ENCODE measurements at places on chromosomes 12 and 14. TPM values are rescaled to one million over a fixed set of nuclear protein-coding genes. Genes with fewer than 3 reads are reported as not detected.
A peak's percentile ranks its signal among the peaks of the same experiment; 100 is the strongest.

GRCh38 chr14:20622816-20623291 lies 18.6 kb downstream of the OR6S1 start:
- no peak for DNase-seq

GRCh38 chr12:12899530-12900380 lies 8.4 kb downstream of the GPRC5A start:
- peak; percentile 80 for DNase-seq

GRCh38 chr14:95023886-95024285 lies 133.4 kb downstream of the DICER1 start:
- DNase-seq, result peak; percentile 36

- DNase-seq, result peak; percentile 62
Measured at GRCh38 chr12:13981990-13982389, 588 bp upstream of the GRIN2B start.

GRCh38 chr12:94793191-94793595 lies 142.8 kb upstream of the TMCC3 start:
- no peak for DNase-seq

- DNase-seq, result no peak
Measured at GRCh38 chr14:84807673-84808072, 722.3 kb upstream of the FLRT2 start.

DNA sequence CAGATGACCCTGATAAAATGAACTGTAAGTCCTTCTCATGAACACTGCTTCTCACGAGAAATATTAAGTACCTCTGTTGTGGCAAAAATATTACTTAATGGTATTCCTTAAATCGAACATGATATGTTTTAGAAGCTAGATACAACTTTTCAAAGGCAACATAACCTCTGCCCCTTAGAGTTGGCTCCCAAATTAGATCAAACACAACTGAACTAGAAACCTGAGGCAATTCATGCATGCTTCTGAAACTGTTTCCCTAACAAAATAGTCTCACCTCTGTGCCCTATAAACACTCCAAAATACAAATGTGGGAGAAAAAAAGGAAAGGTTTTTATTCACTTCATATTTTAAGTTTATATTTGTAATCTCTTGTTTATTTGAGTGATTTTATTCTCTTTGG lies 121.6 kb downstream of the SLC16A7 start:
- DNase-seq, result no peak

- DNase-seq, result no peak
Measured at GRCh38 chr14:94332587-94332986, 9.5 kb upstream of the SERPINA6 start.

GRCh38 chr12:67222302-67222701 lies 46.9 kb upstream of the CAND1 start:
- DNase-seq, result peak; percentile 15

- no peak for DNase-seq
Measured at GRCh38 chr14:99502989-99503421, 21.8 kb downstream of the CCNK start.

KLRF2 gene
- polyA plus RNA-seq, result not detected

DNA sequence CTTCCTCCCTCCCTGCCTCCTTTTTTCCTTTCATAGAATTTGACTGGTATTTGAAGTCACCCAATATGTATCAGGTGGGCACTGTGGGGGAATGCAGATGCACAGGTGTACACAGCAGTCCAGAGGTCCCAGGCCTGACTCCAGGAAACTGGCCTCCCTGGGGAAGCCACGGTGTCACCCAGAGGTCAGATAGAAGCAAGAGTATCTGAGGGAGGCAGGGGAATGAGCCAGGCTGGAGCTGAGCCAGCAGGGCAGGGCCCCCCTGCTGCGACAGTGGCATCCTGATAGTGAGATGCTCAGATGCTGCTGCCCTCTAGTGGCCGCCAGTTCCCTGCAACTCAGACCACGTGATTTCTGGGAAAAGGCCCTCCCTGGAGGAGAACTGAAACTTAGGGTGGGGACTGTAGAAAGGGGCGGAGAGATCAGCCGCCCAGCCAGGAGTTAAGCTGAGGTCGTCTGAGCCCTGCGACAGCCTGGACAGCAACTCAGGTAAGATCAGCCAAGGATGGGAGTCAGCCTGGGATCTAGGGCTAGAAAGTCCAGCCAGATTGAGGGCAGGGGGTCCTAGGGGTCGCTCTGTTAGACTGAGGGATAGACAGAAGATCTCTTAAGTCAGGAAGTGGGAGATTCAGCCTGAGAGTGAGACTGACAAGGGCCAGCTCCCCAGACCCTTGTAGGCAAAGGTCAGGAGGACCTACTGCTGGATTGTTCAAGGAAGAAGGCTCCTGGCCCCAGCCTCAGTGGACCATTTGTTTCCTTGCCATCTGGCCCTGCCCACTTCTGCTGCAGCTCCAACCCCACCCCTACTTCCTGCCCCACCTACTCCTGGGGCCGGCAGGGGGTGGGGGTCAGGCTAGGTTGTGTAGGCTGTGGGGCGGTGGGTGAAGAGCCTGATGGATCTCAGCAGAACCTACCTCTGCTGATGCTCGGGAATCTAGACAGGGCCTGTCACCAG lies at the start of gene IRF9:
Gene IRF9, plus strand, starts transcription at position 416 of the 955 bp plus-strand sequence. CDS start 880 bp downstream, outside the sequence.
- DNase-seq, result peak; percentile 96

DNA sequence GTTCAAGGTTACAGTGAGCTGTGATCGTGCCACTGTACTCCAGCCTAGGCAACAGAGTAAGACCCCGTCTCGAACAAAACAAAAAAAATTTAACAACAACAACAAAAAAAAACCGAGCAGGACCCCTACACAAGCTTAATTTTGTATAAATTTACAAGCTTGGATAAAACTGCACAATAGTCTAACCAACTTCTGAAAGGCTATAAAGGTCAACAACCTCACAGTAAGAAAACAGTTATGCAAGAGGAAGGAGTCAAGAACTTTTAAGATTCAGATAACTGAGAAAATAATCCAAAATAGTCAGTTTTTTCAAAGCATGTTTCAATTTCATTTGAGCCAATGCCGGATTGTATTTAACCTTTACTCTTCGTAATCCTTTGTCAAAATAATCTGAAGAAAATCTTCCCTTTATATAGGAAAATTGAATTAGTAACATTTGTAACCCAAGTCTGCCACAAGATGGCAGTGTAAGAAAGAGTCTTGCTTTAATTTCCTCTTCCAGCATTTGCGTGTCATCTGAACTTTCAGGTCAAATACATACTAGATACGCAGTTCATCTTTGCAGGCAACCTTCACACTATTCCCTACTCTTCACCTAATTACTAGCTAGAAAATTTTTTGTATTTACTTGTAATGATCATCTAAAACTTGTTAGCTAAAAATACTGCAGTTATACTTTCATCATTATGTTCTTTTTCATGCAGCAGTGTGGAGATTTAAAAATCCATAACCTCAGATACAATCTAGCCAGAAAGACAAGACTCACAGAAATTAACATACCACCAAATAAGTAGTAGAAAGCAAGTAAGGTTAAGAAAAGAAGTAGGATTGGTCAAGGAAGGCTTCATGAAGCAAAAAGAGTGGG lies 5.8 kb downstream of the CCNB1IP1 start:
- DNase-seq, result peak; percentile 74

GRCh38 chr12:101854747-101855146 lies 22.6 kb upstream of the DRAM1 start:
- no peak for DNase-seq

RHOJ gene
- polyA plus RNA-seq, result 2.5 TPM

DNA sequence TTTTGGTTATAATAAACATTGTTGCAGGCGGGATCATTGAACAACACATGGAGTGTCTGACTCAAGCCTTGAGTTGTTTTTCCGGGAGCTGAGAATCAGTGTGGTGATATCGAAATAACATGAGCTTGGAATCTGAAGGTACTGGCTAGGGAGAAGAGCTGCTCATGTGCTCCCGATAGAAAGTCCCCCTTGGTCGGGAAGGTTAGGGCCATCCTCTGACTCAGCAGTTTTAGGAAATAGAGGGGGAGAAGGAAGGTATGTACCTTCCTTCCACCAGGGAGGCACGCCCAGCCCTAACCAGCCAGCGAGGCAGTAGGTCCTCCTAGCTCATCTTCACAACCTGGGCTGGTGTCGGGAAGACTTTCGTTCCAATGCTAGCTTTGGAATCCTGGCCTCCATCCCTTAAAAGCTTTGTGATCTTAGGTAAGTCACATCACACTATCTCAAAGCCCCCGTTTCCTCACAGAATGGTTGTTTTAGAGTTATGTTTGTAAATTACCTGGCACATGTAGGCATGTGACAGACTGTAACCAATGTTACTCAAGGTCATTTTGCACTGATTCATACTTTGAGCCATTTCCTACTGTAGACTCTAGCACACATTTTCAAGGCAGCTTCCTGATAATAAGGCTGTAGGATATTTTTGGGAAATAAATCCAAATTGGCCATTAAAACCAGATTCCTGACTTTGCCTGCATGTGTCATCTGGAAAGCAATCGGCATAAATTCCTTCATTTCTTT lies 1.9 kb upstream of the RAB35 start:
- peak; percentile 37 for DNase-seq

- DNase-seq, result no peak
Measured at GRCh38 chr14:49975799-49976198, 82.9 kb downstream of the ARF6 start.

SLC17A8 gene
- not detected for polyA plus RNA-seq

DNA sequence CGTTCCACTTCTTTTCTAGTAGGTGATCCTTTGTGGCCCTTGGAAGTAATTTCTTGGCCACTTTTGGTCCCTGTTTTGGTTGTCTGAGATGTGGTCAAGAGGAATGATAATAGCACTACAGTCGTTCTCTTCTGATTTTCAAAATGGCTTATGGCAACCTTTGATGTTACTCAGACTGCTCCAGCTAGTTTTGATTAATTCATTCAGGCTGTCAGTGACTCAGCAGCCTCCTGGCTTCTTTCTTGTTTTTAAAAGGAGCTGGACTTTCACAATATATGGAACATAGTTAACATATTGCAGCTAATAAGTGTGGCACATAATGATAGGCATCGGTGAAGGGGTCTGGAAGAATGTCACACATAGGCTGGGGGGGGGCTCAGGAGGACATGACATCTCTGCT lies 47.3 kb downstream of the WDR20 start:
- peak; percentile 34 for DNase-seq

GRCh38 chr14:105107351-105107750 lies 42.1 kb upstream of the GPR132 start:
- no peak for DNase-seq

GRCh38 chr12:113825705-113826104 lies 140.4 kb downstream of the RBM19 start:
- DNase-seq, result no peak

- DNase-seq, result no peak
Measured at GRCh38 chr12:51695241-51696010, 104.4 kb downstream of the SCN8A start.

- no peak for DNase-seq
Measured at GRCh38 chr14:39740454-39740853, 308.2 kb upstream of the FBXO33 start.

DNA sequence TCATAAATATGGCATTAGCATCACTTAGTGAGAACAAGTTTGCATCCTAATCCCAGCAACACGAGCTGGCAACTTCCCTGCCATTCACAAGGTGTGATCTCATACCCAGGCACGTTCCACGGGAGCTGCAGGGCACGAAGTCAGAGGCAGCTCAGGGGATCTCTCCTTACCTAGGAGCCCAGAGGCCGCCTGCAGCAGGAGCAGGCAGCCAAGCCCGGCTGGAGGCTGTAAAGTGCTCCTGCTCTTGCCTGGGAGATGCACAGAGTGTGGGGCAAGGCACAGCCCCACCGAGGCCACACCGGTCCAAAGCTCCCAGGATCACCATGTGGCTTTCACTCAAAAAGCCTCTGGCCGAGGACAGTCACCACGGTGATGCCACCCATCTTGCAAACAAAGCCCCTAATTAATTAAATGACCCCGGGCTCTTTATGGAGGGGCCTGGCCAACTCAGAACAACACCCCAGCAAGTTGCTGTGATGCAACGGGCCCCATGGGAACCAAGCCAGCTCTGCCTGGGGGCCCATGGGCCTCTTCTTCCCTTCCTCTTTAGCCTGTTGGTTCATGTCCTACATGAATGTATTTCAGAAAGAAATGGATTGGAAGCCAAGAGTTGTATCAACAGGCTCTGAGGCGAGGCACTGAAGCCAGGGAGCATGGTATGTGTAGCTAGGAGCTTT lies 26.5 kb downstream of the NUAK1 start:
- no peak for DNase-seq

GRCh38 chr14:64503434-64504309 lies at the start of gene ZBTB25:
ZBTB25 (minus strand) TSS chr14:64503838; CDS start chr14:64490533, 13,305 bp downstream.
- peak; percentile 97 for DNase-seq

DNA sequence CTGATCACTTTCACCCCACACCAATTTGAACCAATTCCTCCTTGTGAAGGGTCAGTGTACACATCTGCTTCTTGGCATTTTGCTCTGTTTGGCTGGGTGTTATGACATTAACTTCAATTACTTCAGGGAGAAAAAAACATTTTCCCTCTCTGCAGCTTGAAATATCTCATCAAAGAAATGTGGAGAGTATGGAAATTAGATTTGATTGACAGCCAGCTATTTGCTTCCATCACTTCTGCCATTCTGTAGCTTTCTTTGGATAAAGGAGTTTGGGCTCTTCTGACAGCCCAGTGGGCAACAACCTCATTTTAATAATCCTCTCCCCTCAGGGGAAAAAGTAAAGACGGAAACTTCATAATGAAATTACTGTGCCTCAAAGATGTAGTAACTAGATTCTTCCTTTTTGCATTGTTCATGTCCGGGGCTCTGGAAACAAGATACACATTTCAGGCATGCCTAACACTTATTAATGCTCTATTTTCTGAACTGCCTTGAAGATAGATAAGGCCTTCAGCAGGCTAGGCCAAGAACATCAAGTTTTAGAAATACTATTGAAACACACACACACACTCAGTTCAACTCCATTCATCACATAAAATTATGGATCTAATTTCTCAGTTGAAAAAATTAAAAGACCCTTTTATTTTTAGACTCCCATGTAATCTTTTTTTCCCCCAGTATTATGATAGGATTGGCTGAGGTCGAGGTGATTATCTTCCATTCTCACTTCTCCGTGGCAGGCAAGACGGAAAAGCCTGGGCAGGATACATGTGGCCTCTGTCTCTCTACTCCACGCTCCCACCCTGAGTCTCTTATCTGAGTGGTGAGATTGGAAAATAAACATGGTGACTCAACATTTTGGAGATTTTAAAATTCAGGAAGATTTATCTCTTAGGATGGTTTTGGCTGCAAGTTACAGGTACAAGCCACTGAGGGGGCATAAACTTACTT lies 10.3 kb upstream of the GPHB5 start:
- DNase-seq, result no peak

PPFIA2 gene
- polyA plus RNA-seq, result 1.2 TPM

ESPL1 gene
- polyA plus RNA-seq, result 5.8 TPM

GRCh38 chr12:79850610-79851299 lies 84.1 kb downstream of the PPP1R12A start:
- DNase-seq, result no peak

DNA sequence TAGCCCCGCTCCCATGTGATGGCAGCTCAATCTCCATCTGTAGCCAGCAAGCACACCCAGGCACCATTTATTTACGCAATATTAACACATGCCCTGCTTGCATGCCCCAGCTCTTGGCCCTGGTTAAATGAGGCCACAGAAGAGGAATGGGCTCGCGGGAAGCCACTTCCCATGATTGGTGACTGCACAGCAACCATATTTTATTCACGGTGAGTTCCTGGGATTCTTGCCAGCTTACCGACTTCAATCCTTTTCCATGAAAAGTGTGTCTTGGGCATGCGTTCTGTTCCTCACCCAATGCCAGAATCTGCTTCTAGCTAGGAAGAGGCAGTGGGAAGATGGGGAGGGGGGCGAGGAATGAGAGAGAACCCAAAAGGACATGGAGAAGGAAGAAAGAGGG lies 54.7 kb downstream of the PITPNM2 start:
- no peak for DNase-seq

- DNase-seq, result no peak
Measured at GRCh38 chr14:105059035-105059924, 6.0 kb downstream of the GPR132 start.

- DNase-seq, result no peak
Measured at GRCh38 chr12:40769846-40770245, 77.6 kb downstream of the CNTN1 start.

- peak; percentile 19 for DNase-seq
Measured at GRCh38 chr12:75177997-75178396, 31.6 kb downstream of the KCNC2 start.

Measured in hepatocyte (in vitro differentiated cells).